ENCODE measurements at places on chromosomes 4 and X. TPM values are rescaled to one million over a fixed set of nuclear protein-coding genes. Genes with fewer than 3 reads are reported as not detected.

IL13RA1 gene
- total RNA-seq, result 31.9 TPM

TFE3 gene
- 85.8 TPM for total RNA-seq

BMP15 gene
- total RNA-seq, result not detected

ZFP92 gene
- total RNA-seq, result 0.39 TPM

CCNG2 gene
- total RNA-seq, result 12.2 TPM

GIMD1 gene
- total RNA-seq, result not detected

COL25A1 gene
- 0.08 TPM for total RNA-seq

NEXMIF gene
- total RNA-seq, result not detected

KCND1 gene
- total RNA-seq, result 2.4 TPM

NAP1L2 gene
- not detected for total RNA-seq

VSIG4 gene
- total RNA-seq, result not detected

PPARGC1A gene
- 7.4 TPM for total RNA-seq

TEX13A gene
- not detected for total RNA-seq

IGSF1 gene
- 0.48 TPM for total RNA-seq

ZFYVE28 gene
- total RNA-seq, result 8.0 TPM

NCAPG gene
- 22.8 TPM for total RNA-seq

TMEM150C gene
- 5.0 TPM for total RNA-seq

GPAT3 gene
- 2.6 TPM for total RNA-seq

ZCCHC12 gene
- total RNA-seq, result not detected

FANCB gene
- total RNA-seq, result 2.2 TPM

APELA gene
- not detected for total RNA-seq

USP53 gene
- total RNA-seq, result 16.4 TPM

CLDN34 gene
- total RNA-seq, result not detected

ADH1A gene
- total RNA-seq, result not detected

ZCCHC18 gene
- 0.24 TPM for total RNA-seq

DCLK2 gene
- total RNA-seq, result 1.8 TPM

S100G gene
- total RNA-seq, result not detected

PAGE4 gene
- not detected for total RNA-seq

FDCSP gene
- total RNA-seq, result 7.7 TPM

STK32B gene
- 0.52 TPM for total RNA-seq

USP17L15 gene
- not detected for total RNA-seq

PRRG1 gene
- total RNA-seq, result 20.0 TPM

PLXNA3 gene
- total RNA-seq, result 14.2 TPM

ERVMER34-1 gene
- total RNA-seq, result 0.13 TPM

SAGE1 gene
- not detected for total RNA-seq

PDHA1 gene
- 35.9 TPM for total RNA-seq

UGT2A3 gene
- total RNA-seq, result not detected

SSX5 gene
- not detected for total RNA-seq

USP26 gene
- total RNA-seq, result not detected

Measured in epithelial cell of alveolus of lung (primary cell).